Common myeloid progenitor, CD34-positive (primary cell): ENCODE measurements at places on chromosomes 5 and 9.

DNA sequence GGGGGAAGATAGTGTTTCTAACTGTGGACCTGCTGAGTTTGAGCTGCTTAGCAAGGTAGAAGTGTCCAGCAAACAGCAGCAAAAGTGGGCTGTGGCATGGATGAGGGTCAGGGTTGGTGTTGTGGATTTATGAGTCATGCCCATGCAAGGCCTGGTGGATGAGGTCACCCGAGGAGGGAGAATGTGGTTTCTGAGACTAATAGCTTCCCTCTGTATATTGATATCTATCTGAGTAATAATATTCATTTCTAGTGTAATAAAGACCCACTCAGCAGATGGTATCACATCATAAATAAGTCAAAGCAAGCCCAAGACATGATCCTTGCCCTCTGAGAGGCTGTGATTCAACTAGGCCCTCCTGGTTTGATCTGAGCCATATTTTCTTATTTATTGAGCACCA lies 597.8 kb upstream of the CLINT1 start:
- no peak for DNase-seq

DNA sequence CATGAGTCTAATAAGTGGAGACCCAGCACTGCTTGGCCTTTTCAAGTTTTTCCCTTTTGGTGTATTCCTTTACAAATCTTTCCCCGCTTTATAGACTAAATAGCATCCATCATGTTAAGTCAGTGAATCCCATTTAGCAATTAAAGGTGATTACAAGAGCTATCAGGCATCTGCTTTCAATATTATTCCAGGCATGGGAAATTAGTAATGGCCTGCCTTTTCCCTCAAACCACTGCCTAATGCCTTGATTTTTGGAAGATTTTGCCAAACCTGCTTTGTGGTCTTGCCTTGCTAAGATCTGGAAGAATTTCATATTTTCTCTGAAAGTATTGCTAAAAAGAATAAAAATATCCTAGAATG lies 102.8 kb upstream of the GNA14 start:
- no peak for DNase-seq

DNA sequence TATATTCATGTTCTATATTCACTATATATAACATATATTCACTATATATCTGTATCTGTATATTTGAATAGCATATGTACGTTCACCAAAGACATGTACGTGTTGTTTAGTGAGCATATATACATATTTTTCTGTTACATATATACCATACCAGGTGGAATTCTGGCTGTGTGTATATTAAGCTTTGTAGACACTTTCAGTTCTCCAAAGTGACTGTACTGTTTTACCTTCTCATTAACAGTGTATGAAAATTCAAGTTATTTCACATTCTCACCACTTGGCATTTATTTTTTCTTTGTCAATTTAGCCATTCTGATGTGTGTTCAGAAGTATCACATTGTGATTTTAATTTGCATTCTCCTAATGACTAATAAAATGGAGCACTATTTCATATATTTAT lies 52.2 kb downstream of the DROSHA start:
- DNase-seq: no peak

DNA sequence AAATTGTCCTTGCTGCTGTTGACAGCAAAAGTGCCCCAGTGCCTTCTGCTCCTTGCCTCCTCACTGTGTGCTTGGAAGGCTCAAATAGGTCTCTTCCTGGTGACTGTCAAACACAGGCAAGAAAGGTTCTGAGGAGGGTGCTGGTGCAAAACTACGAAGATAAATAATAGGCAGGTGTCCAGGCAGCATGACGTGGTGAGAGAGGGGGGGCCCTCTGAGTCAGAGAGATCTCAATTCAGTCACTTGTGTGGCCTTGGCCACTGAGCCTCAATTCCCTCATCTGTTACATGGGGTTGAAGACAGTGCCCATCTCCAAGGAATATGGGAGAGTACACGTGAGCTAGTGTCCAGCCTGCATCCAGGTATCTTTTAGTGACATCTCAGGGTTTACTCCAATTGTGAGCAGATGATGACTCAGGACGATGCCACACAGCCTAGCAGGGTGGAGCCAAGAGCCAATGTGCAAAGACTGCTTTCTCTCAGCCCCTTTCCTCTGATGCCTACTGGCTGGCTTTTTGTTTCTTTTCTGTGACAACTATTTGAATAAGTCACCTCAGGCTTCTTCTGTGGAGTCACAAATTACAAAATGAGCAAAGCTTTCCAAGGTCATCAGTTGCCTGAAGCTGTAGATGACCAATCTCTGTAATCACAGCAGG lies 29.7 kb upstream of the SMIM32 start:
- DNase-seq: no peak

GRCh38 chr5:118208031-118208453 lies 780.3 kb downstream of the DTWD2 start:
- no peak for DNase-seq

DNA sequence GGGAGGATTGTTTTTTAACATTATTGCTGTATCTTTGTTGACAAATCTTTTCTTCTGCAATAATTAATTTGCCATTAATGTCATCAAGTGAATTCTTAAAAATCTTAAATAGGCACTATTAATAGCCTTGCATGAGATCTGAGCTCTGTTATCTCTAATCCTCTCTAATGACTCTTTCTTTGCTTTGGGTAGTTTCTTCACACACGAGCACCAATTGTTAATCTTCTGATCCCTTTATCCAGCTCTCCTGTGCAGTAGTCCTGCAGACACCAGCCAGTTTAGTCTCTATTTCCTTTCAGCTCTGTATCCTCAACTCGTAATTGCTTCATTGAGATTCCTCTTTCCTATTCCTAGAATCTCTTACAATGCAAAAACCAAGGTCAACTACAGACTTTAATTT lies 8.1 kb downstream of the SPINK14 start:
- DNase-seq: no peak

DNA sequence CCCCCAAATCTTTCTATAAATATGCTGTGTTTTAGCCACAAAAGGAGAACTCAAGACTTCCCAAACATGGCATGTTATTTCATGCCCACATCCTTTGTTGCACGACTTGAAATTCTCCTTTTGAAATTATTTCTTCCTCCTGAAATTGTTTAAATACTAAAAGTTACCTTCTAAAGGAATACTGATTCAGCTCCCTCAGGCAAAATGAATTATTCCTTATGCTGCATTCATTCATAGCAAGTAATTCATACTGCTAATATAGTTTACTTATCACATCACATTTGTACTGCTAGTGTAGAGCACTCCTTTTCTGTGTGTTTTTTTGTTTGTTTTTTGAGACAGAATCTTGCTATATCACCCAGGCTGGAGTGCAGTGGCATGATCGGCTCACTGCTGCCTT lies 45.7 kb downstream of the BHMT start:
- peak; percentile 24 for DNase-seq

- no peak for DNase-seq
Measured at GRCh38 chr5:178555771-178556211, 34.4 kb downstream of the COL23A1 start.

DNA sequence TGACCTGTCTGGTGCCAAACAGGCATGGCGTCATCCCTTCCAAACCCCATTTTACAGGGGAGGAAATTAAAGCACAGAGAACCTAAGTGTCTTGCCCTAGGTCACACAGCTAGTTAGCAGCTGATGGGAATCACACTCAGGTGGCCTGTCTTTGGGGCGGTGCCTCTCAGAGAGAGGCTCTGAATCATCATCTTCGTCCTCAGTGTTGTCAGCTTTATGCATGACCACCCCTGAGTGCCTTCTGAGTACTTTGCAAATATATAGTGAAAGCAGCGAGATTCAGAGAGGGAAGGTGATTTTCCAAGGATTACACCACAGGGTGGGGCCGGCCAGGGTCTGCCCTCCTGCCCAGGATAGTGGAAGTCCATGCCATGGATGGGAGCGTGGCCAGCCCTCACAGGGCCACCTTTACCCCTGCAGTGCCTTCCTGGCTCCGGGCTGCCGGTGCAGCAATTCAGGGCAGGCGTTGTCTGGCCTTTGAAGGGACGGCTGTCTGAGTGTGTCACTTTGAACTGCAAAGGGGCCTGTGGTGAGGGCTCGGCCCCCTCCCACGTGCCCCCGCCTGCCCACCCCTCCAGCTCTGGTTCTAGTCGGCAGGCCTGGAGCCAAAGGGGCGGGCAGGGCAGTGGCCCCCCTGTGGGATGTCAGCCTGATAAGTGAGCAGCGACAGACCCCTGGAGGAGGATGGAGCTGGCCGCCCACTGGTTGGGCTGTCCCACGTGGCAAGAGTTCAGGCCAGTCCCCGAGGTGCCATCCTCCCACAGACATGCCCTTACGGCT lies 16.9 kb downstream of the LMX1B start:
- DNase-seq: no peak
